ENCODE measurements at places on chromosomes 4 and X. TPM values are rescaled to one million over a fixed set of nuclear protein-coding genes. Genes with fewer than 3 reads are reported as not detected.

PARM1 gene
- not detected for total RNA-seq

GRID2 gene
- not detected for total RNA-seq

ANXA10 gene
- not detected for total RNA-seq

VEGFC gene
- not detected for total RNA-seq

- H3K4me3 ChIP-seq, result no peak overlapping the region
- H3K36me3 ChIP-seq, result peaks cover 21% of the 10 kb centered on the region
- no peak overlapping the region for H3K27ac ChIP-seq
- DNase-seq, result no peak
Measured at GRCh38 chr4:87356832-87357526, 34.0 kb downstream of the HSD17B11 start.

GRCh38 chr4:156422576-156422975 is 468.9 kb upstream of the CTSO start:
- no peaks in the 10 kb centered on the region for H3K4me1 ChIP-seq
- no peak overlapping the region for H3K27ac ChIP-seq
- no peaks in the 10 kb centered on the region for H3K36me3 ChIP-seq
- H3K4me3 ChIP-seq, result no peak overlapping the region
- no peaks in the 10 kb centered on the region for H3K27me3 ChIP-seq

DNA sequence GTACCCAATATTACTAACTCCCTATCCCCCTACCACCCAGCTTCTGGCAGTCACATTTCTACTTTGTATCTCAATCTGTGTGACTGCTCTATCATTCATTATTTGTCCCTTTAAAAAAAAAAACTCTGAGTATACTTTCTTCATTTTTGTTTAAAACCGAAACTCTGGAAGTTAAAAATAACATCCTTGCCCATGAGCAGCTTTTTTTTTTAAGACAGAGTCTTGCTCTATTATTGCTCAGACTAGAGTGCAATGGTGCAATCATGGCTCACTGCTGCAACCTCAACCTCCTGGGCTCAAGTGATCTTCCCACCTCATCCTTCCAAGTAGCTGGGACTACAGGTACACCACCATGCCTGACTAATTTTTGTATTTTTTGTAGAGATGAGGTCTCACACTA is 15.8 kb downstream of the UBE2K start:
- H3K36me3 ChIP-seq, result peaks cover 23% of the 10 kb centered on the region
- H3K27ac ChIP-seq, result peak overlapping the region; percentile 11
- no peaks in the 10 kb centered on the region for H3K27me3 ChIP-seq
- H3K4me3 ChIP-seq, result no peak overlapping the region
- H3K4me1 ChIP-seq, result peaks cover 61% of the 10 kb centered on the region
- DNase-seq, result no peak

DNA sequence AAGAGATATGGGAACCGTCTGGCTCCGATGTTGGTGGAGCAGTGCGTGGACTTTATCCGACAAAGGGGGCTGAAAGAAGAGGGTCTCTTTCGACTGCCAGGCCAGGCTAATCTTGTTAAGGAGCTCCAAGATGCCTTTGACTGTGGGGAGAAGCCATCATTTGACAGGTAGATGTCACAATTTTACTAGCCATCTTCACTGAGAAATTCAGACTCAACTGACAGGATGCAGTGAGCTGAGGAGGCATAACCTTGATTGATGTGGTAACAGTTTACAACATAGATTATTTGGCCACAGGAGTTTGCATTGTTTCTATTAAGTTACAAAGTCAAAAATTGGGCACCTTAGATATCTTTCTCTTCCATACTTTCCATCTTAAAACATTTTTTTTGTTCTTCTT is 417.7 kb downstream of the MAPK10 start:
- no peaks in the 10 kb centered on the region for H3K4me1 ChIP-seq
- no peaks in the 10 kb centered on the region for H3K36me3 ChIP-seq
- no peak overlapping the region for H3K4me3 ChIP-seq
- no peak overlapping the region for H3K27ac ChIP-seq
- no peak for DNase-seq
- H3K27me3 ChIP-seq, result no peaks in the 10 kb centered on the region

ELF4 gene
- total RNA-seq, result 52.7 TPM

- no peak for DNase-seq
- no peaks in the 10 kb centered on the region for H3K27me3 ChIP-seq
- H3K27ac ChIP-seq, result peak overlapping the region; percentile 96
- peaks cover 32% of the 10 kb centered on the region for H3K36me3 ChIP-seq
- peaks cover 59% of the 10 kb centered on the region for H3K4me1 ChIP-seq
- H3K4me3 ChIP-seq, result no peak overlapping the region
Measured at GRCh38 chr4:10181745-10182445, 65.3 kb upstream of the WDR1 start.

MMRN1 gene
- total RNA-seq, result 0.23 TPM

Measured in activated CD8-positive, alpha-beta memory T cell treated with anti-CD3 and anti-CD28 coated beads, Interleukin-2, amount 10 ng/mL, durations not matched to agents 7 days and 5 days (primary cell).